ENCODE measurements at places on chromosomes 4 and X. TPM values are rescaled to one million over a fixed set of nuclear protein-coding genes. Genes with fewer than 3 reads are reported as not detected.

TMEM47 gene
- total RNA-seq = not detected

RHOH gene
- total RNA-seq = 111 TPM

BEX5 gene
- 0.86 TPM for total RNA-seq

IL2 gene
- 595 TPM for total RNA-seq

DNA sequence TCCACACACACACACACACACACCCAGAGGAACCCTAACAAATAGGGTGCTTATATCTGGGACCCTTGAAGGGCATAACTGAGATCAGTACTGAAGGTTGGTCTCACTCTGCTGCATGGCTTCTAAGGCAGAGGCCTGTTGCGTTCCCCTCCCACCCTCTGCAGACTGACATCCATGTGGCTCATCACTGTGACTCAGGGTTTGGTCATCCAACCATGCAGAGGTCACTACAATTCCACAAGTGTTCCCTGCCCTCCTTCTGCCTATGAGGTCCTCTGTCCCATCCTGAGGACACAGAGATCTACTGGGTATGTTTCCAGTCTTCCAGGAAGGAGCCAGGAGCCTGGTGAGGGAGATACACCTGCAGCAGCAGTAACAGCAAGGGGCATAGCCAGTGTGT lies 55.8 kb downstream of the XAGE2 start:
- no peak for DNase-seq

- no peak for DNase-seq
Observed at GRCh38 chrX:39877905-39878304, 219.9 kb downstream of the BCOR start.

GRCh38 chr4:80790152-80790551 lies 240.4 kb upstream of the BMP3 start:
- DNase-seq = no peak

DNA sequence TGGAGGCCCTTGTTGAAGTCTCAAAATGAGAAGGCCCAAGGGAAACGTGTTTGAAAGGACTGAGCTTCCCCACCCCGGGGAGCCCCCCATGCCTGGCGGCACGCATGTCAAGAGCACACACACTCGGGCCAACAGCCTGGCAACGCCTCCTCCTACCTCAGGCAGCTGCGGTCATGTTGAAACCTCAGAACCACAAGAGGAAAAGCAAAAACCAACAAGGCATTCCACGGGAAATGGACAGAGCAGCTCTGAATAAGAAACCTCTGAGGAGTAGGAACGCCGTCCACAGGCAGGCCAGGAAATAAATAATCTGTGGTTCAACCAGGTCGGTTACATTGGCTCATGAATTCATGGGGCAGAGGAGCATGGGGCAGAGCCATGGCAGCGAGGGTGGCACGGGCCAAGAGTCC lies 95.7 kb upstream of the AFAP1 start:
- DNase-seq = no peak

DNA sequence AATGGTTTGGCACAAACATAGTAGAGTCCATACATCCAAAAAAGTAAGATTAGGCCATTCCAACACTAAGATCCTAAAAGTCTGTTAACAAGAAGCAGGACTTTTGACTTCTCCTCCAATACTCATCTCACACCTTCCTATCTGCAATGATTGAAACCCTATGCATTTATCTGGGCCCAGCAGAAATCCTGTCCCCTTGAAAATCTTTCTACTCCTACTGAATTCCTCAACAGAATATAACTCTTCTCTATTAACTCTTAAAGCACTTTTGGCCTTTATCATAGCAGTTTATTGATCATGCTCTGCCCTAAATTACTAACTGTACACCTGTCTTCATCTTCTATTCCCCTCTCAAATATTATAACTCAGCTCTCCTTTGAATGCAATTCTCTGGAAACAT lies 4.6 kb downstream of the G3BP2 start:
- no peak for DNase-seq

DNA sequence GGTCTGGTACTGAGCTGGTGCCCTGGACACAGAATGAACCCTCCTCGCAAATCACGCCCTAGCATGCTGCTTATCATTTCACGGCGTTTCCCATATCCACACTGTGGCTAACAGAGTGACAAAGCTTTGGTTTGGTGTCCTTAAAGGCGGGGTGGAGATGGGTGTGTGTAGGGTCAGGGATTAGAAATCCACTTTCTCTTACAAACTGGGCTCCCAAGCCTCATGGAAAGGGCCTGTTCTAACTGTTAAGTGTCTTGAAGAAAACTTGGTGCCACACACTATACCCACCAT lies 735 bp upstream of the CHRDL1 start:
- no peak for DNase-seq

GRCh38 chr4:89586864-89587263 lies 250.1 kb downstream of the SNCA start:
- DNase-seq = no peak

DNA sequence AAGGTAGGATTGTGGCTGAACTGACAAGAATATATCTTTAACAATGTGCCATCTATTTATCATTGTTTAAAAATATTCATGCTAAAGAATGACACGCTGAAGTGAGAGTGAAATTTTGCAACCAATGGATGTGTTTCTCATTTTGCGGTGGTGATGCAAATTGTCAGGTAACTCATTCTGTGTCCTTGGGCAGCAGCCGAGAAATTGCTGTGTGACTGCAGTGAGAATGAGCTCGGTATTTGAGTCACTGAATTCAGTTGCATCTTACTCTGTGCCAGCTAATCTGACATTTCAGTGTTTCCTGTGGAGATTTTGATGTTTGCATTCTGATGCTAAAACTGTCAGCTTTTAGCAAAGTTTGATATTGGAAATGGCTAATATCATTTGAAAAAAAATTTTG lies 28.1 kb downstream of the MCUB start:
- DNase-seq = peak; percentile 22

GRCh38 chr4:76943790-76944189 lies 5.8 kb upstream of the SEPTIN11 start:
- DNase-seq = no peak

- DNase-seq = no peak
Observed at GRCh38 chr4:108888769-108889168, 125.9 kb upstream of the ETNPPL start.

DNA sequence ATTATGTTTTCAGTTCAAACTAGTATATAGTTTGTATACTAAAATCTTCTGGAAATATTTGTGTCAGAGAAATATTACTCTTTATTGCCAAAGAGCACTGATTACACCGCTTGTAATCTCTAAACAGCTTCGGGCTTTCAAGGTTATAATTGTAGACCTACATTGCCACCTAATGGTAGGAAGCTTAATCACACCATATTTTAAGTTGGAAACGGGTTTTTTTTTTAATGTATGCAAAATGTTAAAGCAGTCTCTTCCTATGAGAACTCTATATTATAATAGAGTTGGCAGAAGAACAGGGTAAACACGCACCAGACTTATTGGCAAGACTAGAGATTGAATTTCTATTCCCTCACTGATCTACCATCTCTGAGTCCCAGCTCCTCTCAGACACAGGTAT lies 19.5 kb upstream of the NFXL1 start:
- no peak for DNase-seq

DNA sequence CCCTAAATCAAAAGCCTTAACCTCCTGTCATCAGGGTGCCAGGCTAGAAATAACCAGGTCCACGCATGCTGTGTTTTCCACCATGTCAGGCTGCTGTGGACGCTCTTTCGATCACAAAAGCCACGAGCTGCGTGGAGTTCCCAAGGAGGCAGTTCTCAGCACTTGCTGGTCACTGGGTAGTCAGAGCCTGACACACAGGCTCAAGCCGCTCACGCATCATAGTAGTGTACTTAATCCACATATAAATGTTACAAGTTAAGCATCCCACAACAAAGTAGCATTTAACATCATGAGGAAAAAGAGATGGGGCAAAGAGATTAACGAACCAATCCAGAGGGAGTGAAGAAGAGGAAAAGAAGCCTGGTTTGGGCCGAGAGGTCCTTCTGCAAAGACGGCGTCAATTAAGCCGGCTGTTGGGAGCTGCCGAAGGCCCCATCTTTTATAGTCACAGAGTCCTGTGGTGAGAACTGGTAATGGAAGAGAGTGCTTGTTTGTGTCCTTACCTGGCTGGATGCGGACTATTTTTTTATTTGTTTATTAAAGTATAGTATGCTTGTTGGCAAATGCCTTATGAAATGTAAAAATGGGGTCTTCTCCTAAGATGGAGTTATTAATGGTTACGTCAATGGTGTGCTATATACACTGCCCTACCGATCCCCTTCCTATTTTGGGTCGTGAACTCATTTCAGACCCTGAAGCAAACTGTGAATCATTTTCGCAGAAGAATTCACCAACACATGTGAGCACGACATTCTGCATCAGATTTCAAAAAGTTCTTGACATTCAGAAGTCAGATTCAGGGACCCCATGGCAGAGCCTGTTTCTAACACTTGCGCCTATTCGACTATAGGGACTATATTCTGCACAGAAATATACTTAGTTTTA lies 675 bp downstream of the PRIMPOL start:
- no peak for DNase-seq

- no peak for DNase-seq
Observed at GRCh38 chrX:7154041-7154597, 6.2 kb upstream of the PUDP start.

GRCh38 chr4:17584521-17585213 lies 7.7 kb downstream of the LAP3 start:
- no peak for DNase-seq
